ENCODE measurements at places on chromosomes 2 and 18. TPM values are rescaled to one million over a fixed set of nuclear protein-coding genes. Genes with fewer than 3 reads are reported as not detected.

GRP gene
- not detected for total RNA-seq

WDR43 gene
- total RNA-seq, result 61.1 TPM

SPIRE1 gene
- total RNA-seq, result 25.2 TPM

CHRNA1 gene
- total RNA-seq, result not detected

MDH1B gene
- total RNA-seq, result not detected

EIPR1 gene
- 57.9 TPM for total RNA-seq

RTN4 gene
- 300 TPM for total RNA-seq

SOX11 gene
- total RNA-seq, result not detected

PRKAG3 gene
- not detected for total RNA-seq

ATOH8 gene
- not detected for total RNA-seq

TEX44 gene
- not detected for total RNA-seq

FHOD3 gene
- total RNA-seq, result 7.5 TPM
